ENCODE measurements at places on chromosomes 5 and 9. TPM values are rescaled to one million over a fixed set of nuclear protein-coding genes. Genes with fewer than 3 reads are reported as not detected.

Gene NUDT2
- 27.1 TPM for total RNA-seq

Gene MRPL22
- total RNA-seq: 60.5 TPM

Gene HSPB3
- not detected for total RNA-seq

Gene IGFBPL1
- total RNA-seq: not detected

Data from T-helper 1 cell treated with Interleukin-12 subunit alpha and Interleukin-12 subunit beta and Interleukin-4 antibody, amounts not matched to agents 30 ng/mL and 1 ng/mL, for 36 hours (primary cell).